Caudate nucleus (tissue), 63 donors: ENCODE measurements at places on chromosomes 12 and 14.

- no peak for DNase-seq
Measured at GRCh38 chr12:31749024-31749704, 20.3 kb upstream of the AMN1 start.

DNA sequence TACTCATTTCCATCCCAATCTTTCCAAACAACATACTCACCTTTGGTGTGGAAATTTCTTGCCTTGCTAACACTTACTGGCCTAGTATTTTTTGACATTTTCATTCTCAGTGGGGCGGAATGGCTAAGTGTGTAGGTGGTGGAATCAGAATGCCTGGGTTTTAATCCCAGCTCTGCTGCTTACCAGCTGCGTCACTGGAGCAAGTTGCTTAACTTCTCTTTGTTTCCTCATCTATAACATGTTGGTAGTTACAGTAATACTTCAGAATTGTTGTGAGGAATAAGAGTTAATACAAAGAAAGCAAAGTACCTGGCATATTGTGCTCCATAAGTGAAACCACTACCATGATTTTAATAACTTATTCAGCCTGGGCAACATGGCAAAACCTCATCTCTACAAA is 3.0 kb upstream of the FAM177A1 start:
- DNase-seq: no peak

DNA sequence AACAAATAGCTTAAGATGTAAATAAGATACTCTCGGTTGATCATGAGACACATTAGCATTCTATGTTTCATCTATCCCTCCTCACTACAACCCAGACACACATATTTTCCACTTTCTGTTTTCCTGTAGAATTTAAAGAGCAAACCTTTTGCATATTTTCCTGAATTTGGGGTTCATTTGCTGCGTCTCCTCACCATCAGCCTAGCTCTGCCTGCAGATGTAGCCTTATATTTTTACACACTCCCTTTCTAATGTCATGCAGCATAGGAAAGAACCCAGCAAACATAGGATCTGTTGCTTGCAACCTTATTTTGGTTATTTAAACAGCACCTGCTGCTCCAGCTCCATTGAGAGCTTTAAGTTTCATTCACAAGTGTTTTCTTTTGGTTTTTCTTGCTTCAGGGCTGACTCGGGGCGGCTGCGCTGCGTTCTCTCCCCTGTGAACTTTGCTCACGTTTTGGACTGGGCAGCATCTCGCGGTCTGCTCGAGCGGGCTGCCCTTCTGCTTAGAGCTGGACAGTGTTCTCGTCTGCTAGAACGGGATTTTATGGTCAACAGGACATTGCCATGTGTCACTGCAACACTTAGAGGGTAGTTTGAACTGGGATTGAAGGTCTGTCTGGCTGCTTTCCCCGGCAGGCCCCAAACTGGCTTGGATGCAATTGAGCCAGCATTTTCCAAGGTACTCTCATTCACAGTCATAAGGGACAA is 57.8 kb upstream of the VRK1 start:
- no peak for DNase-seq

DNA sequence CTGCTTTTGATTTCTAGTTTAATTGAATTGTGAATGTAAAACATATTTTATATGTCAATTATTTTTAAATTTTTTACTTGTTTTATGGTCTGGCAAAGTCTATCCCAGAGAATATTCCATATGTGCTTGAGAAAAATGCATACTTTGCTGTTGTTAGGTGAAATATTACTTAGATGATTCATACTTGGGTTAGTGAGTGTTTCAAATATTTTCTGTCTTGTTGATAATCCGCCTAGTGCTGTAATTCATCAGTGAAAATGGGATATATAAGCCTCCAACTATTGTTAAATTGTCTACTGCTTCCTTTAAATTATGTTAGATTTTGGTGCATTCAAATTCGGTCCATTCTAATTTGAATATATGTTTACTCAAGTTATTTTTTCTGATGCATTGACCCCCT is 395.5 kb downstream of the LRFN5 start:
- DNase-seq: no peak

GRCh38 chr12:105967038-105967776 is 171.5 kb downstream of the NUAK1 start:
- DNase-seq: no peak

DNA sequence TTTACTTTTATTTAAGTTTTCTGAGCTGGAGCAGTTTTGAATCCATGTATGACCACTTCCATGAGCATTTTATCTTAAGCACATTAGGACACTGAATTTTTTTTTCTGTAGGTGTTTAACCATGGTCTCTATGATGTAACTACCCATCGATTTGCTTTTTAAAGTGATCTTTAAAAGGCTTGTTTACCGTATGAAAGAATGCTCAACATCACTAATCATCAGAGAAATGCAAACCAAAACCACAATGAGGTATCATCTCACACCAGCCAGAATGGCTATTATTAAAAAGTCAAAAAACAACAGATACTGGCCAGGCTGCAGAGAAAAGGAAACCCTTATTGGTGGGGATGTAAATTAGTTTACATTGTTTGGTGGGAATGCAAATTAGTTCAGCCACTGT is 23.0 kb downstream of the GLRX5 start:
- no peak for DNase-seq

DNA sequence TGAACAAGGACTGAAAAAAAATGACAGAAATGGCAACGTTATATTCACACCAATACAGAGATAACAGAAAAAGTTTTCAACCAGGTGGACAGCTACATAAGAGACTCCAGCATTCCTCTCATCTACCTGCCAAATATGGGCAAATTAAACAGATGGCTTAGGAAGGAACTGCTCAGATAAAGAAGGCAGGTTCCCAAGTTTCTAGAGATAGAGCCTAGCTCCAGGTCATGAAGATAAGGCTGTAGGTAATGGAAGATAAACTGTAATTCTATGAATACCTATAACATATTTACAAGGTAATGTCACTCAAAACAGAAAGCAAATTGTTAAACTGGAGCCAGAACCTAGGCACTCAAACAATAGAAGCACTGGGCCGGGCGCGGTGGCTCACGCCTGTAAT is 42.5 kb downstream of the GIT2 start:
- DNase-seq: no peak

DNA sequence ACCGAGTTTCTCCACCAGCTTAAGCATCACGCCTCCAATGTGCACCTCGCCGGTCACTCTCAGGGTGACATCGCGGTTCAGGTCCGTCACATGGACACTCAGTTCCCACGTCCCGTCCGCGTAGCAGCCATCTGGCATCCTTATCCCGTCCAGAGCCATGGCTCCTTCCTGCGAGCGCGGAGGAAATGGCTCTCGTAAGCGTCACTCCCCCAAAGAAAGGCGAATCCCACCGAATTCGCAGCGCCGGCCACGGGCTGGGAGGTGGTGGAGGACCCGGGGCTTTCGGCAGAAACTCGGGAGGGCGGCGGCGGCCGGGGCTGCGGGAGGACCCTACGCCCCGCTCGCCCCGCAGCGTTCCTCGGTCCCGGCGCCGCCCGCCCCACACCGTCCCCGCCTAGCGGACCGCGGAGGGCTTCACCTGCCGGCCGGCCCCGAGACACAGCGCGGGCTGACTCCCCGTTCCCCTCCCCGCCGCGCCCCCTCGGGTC is 396 bp downstream of the FERMT2 start:
- peak; percentile 29 for DNase-seq

DNA sequence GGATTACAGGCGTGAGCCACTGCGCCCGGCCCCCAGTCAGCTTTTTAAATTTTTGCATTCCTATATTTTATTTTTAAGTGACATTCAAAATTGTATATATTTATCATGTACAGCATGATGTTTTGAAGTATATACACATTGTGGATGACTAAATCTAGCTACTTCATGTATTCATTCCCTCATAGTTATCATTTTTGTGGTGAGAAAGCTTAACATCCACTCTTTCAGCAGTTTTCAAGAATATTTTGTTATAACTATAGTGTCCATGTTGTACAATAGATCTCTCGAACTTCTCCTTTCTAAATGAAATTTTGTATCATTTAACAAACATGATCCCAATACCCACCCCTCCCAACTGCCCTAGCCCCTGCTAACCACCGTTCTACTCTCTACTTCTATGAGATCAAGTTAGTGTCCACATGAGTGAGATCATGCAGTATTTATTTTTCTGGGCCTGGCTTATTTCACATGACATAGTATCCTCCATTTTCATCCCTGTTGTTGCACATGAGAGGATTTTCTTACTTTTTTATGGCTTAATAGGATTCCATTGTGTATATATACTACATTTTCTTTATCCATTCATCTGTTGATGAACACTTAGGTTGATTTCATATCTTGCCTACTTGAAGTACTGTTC is 8.8 kb upstream of the HEBP1 start:
- DNase-seq: no peak

- no peak for DNase-seq
Measured at GRCh38 chr12:120062976-120063579, 53.5 kb downstream of the RAB35 start.

DNA sequence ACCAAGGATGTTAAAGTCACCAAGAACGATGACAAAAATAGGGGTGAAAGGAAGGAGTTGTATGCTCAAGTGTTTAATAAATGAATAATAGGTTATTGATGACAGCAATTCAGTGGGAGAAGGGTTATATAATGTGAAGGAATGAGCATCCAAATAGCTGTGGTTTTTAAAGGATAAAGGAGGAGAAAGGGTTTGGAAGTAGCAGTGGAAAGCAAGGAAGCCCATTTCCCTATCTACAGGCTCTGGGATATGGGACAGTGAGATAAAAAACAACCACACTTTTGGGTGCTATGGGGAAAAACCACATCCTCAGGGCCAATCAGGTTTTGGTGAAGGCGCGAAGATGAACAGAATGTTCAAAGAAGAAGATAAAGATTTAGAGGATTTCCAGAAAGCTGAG is 258.6 kb downstream of the ZFP36L1 start:
- no peak for DNase-seq

DNA sequence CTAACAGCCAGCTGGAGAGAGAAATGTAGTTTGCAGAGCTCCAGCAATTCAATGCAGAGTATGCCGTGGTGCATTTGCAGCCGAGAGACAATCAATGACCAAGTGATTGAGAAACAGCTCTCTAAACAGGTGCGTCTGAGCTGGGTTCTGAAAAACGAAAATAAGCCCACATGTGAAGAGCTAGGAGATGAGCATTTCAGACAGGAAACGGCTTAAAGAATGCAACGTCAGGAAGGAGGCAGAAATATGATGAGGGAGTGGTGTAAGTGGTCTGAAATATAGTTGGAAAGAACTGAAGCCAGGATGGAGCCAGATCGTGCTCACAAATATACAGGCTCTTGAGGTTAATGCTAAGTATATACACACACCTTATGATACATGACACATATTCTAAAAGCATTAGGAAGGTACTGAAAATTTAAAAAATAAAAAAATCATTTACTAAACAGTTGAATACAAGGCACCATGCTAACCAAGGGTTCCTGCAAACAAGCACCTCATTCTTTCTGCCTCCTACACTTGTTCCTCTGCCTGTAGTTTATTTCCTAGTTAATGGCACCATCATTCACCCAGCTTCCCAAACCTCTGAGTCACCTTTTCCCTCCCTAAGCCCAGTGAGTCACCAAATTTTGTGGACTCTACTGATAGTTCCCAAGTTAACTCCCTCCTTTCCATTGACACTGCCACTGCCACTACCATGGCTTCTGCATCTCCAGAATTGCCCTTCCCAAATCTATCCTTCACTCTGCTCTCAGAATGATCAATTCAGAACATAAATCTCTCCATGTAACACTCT is 2.3 kb upstream of the GARIN2 start:
- no peak for DNase-seq

DNA sequence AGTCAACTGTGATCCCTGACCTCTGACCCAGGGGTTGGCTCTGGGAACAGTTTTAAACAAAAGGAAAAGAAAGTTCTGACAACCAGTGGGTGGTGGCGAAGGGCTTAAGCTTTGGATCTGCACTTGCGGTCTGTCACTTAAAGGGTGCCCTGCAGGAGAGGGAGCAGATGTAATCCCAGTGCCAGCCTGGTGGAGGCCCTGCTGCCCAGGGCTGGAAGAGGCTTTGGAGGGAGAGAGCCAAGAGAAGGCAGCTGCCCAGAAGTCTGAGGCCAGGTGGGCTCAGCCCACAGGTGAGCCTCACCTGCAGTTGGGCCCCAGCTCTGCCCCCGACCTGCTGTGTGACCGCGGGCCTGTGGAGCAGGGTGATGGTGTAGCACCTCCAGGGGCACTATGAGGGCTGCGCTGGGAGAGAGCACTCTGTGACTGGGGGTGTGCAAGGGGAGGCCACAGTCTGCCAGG is 19.1 kb downstream of the SH2B3 start:
- no peak for DNase-seq

GRCh38 chr14:99040052-99040451 is 231.9 kb downstream of the BCL11B start:
- no peak for DNase-seq

DNA sequence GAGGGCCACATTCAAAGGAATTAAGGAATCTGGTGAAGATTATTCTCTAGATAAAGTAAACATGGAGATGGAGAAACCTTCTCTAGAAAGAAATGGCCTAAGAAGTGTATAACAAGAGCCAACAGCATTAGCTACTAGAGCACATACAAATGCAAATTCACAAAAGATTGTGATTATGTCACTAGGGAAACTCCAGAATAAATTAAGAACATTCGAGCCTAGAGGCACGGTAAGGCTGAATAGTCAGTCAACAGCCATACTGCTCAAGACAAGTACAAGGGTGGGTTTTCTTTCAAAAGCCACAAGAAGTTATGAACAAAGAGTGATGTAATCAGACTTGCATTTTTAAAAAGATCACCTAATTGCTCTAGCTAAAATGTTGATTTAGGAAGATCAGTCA is 25.4 kb downstream of the PPP4R3A start:
- DNase-seq: no peak

GRCh38 chr12:25311506-25311905 is 60.8 kb upstream of the KRAS start:
- no peak for DNase-seq

- peak; percentile 63 for DNase-seq
Measured at GRCh38 chr14:90567991-90568390, 171.2 kb downstream of the CALM1 start.

DNA sequence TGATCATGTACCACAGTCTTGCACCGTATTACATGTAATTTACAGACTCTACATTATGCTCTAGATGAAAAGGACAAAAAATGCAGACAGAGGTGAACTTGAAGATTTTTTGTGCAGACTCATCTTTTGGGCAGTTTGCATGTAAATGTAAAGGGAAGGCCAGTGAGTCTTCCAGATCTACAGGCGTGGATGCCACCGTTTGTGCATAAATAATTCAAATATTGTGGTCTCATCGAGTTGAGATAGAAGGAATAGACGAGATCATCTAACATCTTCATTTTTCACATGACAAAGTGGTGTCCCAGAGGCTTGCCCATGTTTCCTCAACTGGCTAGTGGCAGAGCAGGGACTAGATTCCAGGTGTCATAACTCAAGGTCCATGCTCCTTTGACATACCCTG is 125.2 kb downstream of the ALX1 start:
- no peak for DNase-seq

DNA sequence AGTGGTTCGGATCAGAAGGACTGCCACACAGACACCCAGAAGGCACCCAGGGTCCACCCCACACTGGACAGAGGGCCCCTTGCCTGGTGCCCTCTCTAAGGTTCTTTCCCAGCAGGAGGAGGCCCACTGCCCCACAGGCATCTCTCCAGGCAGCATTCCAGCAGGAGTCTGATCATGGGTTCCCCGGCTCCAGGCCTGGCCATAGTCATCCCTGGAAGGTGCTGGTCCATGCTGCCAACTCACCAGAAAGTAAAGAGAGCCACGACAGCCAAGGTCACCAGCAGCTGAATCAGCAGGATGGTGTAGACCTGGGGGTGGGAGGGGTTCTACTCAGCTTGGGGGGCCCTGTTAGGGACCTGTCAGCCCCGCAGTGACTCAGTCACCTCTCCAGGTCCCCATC is 6.4 kb downstream of the FAIM2 start:
- DNase-seq: no peak
